ENCODE measurements at places on chromosomes 1 and 21. TPM values are rescaled to one million over a fixed set of nuclear protein-coding genes. Genes with fewer than 3 reads are reported as not detected.
A peak's percentile ranks its signal among the peaks of the same experiment; 100 is the strongest.

DNA sequence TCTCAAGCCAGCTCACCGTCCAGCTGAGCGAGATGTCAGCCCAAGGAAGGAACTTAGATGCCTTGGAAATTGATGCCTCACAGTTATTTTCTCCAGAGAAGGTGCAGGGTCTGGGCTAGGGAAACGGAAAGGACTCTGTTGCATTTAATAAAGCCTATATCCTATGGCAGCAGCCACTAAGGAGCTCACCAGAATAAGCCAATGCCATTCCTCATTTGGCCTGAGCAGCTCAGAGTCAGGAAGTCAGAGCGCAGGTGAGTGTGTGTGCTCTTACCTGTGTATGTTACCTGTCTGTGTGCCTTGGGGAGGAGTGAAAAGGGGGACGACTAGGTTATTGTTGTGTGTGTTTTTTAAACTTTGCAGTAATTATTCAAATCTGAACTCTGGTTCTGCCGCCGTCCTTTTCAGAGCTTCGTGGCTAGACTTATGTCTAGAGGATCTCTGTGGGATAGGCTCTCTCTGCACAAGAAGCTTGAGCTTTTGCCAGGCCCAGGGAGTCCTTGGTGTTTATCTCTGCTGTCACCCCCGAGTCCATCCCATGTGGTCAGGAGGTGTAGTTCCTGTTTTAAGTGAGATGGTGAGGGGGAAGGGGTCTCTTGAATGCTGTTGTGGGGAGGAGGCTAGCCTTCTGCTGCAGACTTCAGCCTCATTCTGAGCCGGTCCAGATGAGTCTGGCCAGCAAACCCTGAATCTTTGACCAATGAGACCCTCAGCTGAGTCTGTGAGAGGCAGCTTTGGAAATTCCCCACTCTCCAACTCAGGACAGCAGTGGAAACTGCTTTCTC, 2.4 kb downstream of the TMCC2 start:
- no peak for DNase-seq

- no peak for DNase-seq
These were observed 23.6 kb upstream of the ZRANB2 start for GRCh38 chr1:71104417-71104816.

GRCh38 chr1:212968368-212968863, 18.1 kb downstream of the VASH2 start:
- DNase-seq, result no peak

COL6A2 gene
- total RNA-seq, result 60.3 TPM

FYB2 gene
- 1.1 TPM for total RNA-seq

AHDC1 gene
- total RNA-seq, result 26.5 TPM

DNA sequence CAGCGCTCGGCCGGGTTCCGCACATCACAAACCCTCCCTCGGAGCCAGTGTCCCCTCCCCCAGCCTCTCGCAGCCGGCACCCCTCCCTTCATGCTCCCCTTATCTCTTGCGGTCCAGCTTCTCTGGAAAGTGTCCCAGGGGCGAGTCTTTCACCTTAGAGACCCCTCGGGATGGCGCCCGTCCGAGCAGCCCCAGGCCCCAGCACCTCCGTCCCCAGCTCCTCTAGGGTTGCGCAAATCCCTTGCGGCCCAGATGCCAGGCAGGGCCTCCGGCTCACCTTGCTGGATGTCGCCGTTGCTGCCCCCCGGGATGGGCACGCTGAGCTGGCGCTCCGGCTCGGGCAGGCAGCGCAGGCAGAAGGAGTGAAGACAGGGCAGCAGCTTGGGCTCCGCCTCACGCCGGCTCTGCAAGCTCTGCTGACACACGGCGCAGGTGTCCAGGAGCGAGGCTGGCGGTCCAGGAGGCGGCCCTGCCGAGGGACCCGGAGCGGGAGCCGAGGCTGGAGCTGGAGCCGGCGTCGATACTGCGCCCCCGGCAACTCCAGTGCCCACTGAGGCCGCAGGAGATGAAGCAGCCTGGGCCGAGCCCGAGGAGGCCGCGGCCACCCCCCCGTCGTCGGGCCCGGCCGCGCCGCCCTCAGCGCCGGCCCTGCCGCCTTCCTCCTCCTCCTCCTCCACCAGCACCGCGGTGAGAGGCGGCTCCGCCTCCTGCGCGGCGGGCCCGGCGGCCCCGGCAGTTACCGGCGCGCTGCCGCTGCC, 550 bp downstream of the TRIM33 start:
- peak; percentile 63 for DNase-seq

RGS7 gene
- 12.5 TPM for total RNA-seq

DNA sequence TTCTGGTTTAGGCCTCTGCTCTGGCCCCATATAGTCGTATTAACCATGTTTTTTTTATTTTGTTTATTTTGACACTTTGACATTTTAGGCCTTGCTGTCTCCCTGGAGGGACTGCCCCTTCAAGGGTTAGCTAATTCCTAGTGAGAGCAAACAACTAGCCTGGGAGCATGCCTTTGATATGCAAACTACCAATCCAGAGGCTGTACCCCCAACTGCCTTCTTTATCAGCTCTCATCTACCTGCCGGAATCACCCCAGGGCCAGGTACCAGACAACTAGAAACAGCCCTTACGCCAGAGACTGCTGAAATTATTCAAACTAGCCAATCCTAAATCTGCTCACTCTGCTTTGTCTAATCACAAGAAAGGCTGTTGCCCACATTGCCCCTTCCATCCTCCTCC, 13.0 kb upstream of the ST6GALNAC5 start:
- no peak for DNase-seq

GRCh38 chr1:193211539-193211938, 25.1 kb upstream of the B3GALT2 start:
- no peak for DNase-seq

GRCh38 chr21:36471254-36471723, 8.6 kb downstream of the CLDN14 start:
- DNase-seq, result no peak

DNA sequence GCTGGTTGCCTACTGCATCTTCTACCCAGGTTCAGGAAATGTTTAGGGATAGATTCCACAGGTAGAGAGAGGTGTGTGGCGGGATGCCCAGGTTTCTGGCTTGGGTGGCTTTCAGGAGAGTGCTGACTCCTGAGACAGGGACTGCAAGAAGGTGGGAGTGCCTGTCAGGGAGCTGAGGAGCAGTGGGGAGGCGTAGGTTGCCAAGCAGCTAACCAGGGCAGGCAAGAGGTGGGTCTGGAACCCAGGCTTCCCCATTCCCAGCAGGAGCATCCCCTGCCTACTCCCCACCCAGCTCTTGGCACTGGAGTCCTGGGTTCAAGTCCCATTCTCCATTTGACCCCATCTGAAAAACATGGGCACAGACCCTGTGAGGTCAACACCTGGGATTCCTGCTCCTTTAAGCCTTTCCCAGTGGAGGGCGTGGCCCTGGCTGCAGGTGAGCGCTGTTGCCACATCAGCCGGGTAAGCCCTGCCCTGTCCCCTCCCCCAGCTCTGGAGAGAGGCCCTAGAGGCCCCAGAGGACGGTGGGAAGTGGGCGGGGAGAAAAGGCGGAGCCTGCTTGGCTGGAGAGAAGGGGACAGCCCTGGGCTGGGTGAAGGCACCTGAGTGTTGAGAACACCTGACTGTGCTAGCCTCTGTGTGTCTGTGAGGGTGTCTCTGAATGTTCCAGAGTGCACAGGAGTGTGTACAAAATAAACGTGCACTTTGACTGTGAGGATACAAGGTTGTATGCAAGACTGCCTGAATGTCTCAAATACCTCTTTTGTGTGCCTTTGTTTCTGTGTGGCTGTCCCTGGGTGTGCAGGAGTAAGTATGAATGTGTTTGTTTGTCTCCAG, 14.0 kb upstream of the SYNC start:
- DNase-seq, result no peak

- no peak for DNase-seq
These were observed at the start of gene PLA2G2E for GRCh38 chr1:19923137-19923952. Gene PLA2G2E (minus strand): TSS chr1:19923617. CDS start chr1:19923559, 58 bp downstream.

BRDT gene
- not detected for total RNA-seq

GRCh38 chr1:29124366-29125236, 898 bp upstream of the TMEM200B start:
- DNase-seq, result no peak

SLC9C2 gene
- total RNA-seq, result 3.3 TPM

DNA sequence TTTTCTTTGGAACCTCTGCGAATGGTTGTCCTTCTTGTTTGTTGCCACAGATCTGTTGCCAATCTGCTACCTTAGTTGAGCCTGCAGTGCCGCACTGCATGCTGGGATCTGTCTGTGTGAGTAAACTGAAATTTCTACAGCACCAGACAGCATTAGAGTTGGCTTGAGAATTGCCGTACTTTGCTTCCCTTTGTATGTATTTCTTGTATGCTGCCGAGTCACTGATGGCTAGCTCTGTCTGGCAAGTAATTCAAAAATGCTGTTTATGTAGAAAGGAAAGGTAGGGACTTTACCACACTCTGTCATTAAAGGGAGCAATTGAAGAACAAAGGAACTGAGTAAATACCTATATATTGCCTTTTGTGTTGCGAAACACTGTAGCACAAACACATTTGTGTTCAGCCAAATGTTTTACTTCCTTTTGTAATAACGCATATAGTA, 857.4 kb downstream of the USP25 start:
- peak; percentile 75 for DNase-seq

DNA sequence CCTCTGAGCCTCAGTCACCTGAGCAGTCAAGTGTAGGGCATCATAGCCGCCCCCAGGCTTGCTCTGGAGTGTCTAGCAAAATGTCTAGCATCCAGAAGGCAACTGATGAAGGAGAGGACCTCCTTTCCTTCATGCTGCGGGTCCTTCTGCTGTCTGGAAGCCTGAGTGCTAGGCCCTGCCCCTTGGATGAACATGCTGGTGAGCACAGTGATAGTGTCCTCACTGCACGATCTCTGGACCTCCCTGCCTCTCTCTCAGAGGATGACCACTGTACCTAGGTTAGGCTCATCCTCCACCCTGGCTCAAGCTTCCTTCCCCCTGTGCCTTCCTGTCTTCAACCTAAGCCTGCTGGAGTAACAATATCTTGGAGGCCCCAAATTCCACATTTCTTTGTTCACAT, 128.6 kb downstream of the TENT5C start:
- no peak for DNase-seq

GRCh38 chr1:162067466-162067865, 2.0 kb upstream of the NOS1AP start:
- DNase-seq, result no peak

GRCh38 chr21:44508426-44508710, 31.6 kb downstream of the KRTAP10-1 start:
- no peak for DNase-seq

DNA sequence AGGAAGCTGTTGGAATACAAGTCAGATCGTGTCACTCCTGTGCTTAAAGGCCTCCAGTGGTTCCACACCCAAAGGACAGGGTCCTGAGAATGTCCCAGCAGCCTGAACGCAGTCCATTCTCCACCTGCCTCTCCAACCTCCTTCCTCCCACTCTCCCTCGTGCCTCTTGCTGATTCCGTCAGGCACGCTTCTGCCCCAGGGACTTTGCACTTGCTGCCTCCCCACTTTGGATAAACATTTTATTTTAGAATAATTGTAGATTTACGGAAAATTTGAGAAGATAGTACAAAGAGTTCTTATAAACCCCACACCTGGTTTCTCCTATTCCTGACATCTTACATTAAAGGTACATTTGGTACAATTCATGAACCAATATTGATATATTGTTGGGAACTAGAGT, 28.4 kb upstream of the LDLRAP1 start:
- no peak for DNase-seq

DNA sequence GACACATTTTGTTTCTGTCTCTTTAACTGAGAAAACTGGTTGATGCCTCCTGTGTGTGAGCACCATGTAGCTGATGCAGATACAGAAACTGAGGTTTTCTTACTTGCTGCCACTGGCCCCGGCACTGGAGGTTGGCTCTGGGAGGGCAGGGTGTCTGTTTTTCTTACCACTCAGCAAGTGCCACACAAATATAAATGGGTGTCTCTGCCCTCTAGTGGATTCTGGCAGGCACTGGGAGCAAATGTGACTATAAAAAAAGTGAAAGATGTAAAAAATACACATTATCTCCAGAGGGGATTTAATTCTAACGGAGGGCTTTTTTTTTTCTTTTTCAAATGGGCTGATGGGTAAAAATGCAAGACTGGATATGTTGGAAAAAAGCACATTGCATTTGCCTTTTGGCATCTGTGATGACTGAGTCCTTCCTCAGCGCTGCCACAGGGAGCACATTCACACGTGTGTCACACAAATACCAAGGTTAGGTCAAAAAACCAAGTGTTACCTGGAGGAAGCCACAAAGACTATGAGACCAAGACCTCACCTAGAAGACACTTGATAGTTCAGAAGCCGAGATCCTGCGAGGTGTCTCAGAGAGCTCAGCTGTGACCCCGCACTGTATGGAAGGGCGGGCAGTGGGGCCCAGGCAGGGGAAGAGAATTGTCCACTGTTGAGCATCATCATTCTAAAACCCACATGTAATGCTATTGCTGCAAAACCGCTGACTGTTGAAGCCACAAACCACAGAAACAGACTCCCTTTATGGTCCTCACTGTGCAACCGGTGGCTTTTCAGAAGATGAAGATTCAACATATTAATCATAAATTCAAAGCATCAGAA, 18.9 kb downstream of the PGBD2 start:
- DNase-seq, result peak; percentile 49

- DNase-seq, result no peak
These were observed 14.2 kb upstream of the ZNF496 start for GRCh38 chr1:247345881-247346280.

DNA sequence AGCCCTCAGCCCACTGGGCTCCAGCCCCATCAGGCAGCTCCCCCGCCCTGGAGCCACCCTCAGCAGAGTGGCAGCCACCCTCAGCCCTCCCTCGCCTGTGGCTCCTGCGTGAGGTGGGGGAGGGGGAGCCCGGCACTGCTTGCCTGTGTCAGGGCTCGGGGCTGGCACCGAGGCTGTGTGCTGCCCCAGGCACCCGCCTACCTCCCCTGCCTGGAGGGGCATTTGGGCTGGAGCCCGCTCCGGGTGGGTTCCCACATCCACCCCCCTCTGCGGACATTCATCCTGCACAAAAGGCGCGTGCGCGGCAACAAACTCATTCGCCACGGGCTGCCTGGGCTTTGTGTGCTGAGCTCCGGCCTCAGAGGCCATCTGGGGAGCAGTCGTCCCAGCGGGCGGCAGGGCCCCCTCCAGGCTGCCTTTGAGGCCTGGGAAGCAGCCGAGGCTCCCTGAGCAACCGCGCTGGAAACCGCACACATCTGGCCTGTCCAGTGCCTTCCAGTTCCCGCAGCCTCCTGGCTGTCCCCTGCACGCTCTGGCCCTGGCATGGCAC, 12.6 kb upstream of the TNFRSF14 start:
- no peak for DNase-seq

DNA sequence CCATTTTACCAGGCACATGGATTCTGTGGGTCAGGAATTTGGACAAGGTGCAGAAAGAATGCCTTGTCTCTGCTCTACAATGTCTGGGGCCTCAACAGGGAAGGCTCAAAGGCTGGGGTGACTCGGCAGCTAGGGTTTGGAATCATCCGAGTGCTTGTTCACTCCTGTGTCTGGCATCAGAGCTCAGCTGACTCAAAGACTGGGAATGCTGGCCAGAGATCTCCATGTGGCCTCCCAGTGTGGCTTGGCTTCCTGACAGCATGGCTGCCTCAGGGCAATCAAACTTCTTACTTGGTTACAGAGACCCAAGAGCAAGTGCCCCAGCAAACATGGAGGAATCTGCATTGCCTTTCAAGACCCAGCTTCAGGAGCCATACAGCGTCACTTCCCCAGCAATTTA, 110.5 kb downstream of the TOMM20 start:
- peak; percentile 43 for DNase-seq
